Non-pigmented ciliary epithelial cell (primary cell): ENCODE measurements at places on chromosomes 5 and 9.

- DNase-seq = no peak
These were observed 246.3 kb downstream of the IRX2 start for GRCh38 chr5:2505217-2505616.

DNA sequence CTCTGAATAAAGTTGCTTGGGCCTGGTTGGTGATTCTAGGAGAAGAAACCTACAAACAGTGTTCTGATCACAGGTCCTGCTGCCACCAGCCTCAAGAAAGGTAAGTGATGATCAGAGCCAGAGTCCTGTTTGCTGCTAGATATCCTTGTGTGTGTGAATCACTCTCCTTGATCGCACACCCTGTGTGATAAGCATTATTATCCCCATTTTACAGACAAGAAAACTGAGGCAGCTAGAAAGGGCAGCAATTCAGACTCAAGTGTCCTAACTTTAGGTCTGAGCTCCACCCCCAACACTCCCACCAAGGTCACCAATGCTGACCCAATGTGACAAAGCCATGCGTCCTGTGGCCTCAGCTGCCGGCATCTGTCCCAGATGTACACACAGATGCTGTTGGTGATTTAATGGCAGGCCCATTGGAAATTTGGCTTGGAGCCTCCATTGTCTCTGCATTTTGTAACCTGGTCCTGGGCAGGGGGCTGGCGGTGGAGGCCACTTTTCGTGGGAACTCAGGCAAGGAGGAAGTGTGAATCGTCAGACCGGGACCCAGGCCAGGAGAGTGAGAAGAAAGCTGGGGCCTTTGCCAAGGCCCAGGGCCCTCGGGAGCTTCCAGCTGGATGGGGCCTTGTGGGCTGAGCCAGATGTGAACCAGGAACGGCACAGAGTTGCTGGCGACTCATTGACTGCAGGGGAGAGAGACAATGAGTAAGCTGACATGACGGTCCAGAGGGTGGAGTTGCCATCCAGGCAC is 29.8 kb upstream of the GGTA1 start:
- peak; percentile 46 for DNase-seq

DNA sequence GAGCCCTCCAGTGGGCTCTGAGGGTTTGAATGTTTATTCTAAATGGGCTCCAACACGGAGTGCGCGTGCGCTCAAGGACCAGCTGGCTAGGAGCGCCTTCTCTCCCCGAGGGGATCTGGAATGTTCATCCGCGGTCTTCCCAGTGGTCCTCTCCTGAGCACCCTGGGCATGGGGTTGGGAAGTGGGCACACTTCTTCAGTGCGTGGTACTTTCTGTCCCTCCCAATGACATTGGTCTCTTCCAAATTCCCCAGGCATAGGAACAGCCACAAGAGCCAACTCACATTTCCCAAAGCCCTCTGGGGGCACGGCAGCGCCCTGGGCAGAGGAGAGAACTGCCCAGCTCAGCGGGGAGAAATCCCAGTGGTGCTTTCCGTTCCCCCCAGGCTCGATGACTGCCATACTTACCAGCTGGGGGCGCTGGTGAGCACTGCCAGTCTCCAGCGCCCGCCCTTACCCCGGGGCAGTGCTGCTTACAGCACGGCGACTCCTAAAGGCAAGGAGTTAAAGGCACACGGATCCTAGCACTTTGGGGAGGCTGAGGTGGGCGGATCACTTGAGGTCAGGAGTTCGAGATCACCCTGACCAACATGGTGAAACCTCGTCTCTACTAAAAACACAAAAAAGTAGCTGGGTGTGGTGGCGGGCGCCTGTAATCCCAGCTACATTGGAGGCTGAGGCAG is 29.9 kb upstream of the OBP2B start:
- DNase-seq = no peak

- no peak for DNase-seq
These were observed 43.1 kb upstream of the IGFBPL1 start for GRCh38 chr9:38467404-38467803.

GRCh38 chr5:37501152-37501551 is 122.0 kb downstream of the WDR70 start:
- no peak for DNase-seq

DNA sequence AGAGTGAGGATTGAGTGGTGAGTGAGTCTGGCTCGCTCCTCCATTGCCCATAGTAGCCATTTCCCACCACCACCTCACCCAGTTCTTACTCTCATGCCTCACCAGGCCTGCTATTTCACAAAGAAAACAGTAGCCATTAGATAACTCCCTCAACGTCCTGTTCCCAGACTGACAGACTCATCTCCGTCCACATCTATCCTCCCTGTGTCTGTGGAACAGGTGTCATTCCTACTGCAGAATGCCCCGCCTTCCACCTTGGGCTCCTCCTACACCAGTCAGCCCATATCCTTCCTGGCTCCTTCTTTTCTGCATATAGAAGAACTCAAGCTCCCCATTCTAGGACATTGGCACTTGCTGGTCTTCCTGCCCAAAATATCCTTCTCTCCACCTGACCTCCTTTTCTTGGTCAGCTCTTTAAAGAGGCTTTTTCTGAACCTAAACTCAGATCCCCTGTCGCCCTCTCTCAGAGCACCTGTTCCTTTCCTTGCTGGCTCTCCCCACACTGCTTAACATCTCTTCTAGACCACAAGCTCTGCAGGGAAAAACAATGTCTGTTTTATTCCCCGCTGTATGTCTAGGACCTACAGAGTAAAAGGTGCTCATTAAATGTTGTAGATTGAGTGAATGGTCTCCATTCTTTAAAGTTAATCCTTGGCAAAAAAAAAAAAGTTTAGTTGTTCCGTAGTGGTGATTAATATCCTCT is 3.2 kb downstream of the TNFAIP8 start:
- no peak for DNase-seq

DNA sequence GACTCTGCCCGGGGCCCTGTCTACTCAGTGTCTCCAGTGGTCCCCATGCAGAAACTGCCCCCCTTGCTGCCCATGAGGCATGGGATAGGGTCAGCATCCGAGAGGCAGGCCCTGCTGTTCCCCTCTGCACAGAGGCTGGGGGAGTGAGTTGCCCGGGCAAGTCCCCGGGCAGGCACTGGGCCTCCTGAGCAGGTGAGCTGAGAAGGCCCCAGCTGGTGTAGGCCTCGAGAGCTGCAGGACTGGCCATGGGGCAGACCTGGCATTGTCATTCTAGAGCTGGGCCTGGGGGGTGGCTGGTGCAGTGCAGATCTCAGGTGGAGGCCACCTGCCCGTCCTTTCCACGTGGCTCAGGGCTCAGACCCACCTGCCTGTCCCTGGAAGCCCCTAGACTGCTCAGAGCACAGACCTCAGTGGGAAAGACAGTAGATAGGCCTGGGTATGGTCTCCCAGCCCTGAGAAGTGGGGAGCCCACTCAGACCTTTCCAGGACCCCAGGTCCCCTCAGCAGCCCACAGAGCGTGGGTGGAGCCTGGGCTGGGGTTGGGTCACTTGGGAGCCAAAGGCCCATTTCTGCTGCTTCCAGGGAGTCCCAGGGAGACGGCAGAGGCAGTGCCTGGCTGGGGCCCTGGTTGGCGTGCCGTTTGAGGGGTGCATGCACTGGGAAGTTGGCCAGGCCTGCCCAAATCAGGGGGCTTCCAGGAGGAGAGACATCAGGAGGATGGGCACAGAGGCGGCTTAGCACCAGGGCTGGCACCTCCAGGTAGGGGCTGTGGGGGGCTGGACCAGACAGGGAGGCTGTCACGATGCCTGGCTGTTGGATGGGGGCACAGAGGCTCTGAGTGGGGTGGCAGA is 4.8 kb upstream of the NOTCH1 start:
- no peak for DNase-seq

GRCh38 chr5:137572042-137572695 is 73.0 kb upstream of the SPOCK1 start:
- no peak for DNase-seq

GRCh38 chr9:15543047-15543813 is 9.6 kb upstream of the CCDC171 start:
- no peak for DNase-seq
